ENCODE measurements at places on chromosomes 13 and 19.

DNA sequence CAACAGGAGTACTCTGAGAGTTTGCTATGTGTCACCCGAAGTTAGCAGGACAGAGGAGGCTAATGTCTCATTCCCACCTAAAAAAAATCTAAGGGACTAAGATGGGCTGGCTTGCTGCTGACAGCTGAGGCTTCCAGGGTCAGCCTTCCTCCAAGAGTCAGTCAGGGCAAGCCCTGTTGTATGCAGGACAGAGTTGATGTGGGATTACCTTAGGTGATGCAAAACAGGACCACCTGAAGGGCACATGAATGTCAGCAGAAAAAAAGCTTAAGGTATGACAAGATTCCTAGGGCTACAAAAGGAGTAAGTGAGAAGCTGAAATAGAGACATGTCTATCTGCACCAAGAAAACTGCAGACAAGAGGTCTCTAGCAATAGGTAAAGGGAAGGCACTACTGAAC lies 151.5 kb downstream of the NHLRC3 start:
- DNase-seq = no peak

GRCh38 chr19:49458567-49458903 lies 5.5 kb downstream of the ALDH16A1 start:
- DNase-seq = no peak

GRCh38 chr13:27476943-27477703 lies 26.8 kb upstream of the MTIF3 start:
- peak; percentile 33 for DNase-seq

- no peak for DNase-seq
Observed at GRCh38 chr19:21581646-21582240, 76.3 kb downstream of the ZNF429 start.

DNA sequence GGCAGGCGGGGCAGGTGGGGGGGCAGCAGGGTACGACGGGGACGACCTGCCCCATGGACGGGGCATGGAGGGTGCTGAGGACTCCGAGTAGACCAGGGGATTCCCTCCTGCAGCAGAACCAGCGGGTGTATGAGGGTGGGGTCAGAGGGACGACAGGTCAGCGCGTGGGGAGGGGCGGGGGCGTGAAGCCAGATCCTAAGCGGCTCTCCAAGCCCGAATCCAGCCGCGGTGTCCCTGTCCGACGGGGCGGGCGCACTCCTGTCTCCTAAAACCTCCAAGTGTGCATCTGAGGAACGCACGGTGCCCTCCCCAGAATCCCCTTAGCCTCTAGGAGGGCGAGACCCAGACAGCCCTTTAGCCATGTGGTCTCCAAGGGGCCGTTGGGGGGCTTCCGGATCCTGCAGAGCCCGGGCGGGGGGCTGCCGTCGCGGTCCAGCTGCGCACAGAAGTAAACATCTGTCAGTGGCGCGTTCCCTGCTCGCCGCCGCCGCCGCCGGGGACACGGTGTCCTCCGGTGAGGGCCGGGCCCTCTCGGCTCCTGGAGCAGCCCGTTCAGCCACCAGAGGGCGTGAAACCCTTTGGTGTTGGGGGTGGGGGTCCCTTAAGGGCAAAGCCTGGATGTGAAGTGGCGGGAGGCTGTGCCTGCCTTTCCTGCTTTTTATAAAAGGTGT lies 730 bp downstream of the NRTN start:
- DNase-seq = peak; percentile 48

- DNase-seq = no peak
Observed at GRCh38 chr19:6185835-6186834, 50.7 kb downstream of the ACSBG2 start.

- DNase-seq = no peak
Observed at GRCh38 chr13:110498327-110498726, 63.2 kb downstream of the RAB20 start.
